Pons (tissue), 1 donor: ENCODE measurements at places on chromosomes 16 and 17.
A peak's percentile ranks its signal among the peaks of the same experiment; 100 is the strongest.

DNA sequence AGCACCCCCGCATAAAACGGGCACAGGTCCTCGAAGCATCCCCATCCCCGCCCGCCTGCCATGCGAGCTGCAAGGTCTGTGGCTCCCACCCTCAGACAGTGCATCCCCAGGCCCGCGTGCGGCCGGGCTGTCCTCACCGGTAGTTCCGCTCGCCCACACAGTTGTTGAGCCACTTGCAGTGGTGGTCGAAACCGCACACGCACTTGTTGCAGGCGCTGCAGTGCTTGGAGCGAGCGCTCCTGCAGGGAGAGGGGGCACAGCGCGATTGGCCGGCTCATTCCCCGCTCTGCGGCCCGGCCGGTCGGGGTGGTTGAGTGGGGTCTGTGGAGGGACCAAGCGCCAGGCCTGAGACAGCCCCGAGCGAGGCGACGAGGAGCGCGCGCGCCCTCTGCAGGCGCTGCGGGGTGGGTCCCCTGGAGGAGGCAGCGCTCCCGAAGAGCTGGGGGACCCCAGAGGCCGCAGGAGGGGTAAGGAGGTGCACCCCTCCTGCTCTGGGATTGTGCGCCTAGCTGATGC lies 6.0 kb upstream of the TPPP3 start:
- no peak for DNase-seq

DNA sequence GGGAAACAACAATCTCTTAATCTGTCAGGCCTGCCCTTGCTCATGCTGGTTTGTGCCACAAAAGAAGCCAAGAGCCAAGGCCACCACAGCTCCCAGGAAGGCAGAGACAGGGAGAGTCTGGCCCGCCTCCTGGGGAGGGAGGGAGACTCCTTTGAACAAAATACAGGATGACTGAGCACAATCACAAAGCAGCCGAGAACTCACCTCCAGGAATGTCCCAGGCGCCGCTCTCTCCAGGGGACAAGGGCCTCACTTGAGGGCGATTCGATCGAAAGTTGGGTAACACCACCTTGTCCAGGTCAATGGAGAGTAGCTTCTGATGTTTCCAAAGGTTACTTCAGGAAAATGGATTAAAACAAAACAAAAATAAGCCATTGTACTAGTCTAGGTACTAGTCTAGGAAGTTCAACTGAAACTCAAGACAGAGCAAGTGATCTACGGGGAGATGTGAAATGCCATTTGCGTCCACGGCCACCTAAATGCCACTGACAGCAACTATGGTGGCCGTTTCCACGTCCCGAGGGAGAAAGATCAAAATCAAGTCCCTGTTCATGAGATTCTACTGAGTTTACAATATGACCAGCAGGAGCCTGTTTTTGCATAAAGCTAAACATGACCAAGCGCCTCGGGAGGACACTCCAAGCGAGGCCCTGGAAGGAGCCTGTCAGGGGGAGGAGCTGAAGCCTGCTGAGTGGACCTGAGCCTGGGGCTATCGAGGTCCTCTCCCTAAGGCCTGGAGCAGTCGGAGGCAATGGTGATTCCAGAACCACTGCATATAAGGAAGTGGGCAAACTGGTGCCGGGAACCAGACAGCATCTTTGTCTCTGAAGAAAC lies 13.4 kb upstream of the SLC38A8 start:
- DNase-seq = no peak

DNA sequence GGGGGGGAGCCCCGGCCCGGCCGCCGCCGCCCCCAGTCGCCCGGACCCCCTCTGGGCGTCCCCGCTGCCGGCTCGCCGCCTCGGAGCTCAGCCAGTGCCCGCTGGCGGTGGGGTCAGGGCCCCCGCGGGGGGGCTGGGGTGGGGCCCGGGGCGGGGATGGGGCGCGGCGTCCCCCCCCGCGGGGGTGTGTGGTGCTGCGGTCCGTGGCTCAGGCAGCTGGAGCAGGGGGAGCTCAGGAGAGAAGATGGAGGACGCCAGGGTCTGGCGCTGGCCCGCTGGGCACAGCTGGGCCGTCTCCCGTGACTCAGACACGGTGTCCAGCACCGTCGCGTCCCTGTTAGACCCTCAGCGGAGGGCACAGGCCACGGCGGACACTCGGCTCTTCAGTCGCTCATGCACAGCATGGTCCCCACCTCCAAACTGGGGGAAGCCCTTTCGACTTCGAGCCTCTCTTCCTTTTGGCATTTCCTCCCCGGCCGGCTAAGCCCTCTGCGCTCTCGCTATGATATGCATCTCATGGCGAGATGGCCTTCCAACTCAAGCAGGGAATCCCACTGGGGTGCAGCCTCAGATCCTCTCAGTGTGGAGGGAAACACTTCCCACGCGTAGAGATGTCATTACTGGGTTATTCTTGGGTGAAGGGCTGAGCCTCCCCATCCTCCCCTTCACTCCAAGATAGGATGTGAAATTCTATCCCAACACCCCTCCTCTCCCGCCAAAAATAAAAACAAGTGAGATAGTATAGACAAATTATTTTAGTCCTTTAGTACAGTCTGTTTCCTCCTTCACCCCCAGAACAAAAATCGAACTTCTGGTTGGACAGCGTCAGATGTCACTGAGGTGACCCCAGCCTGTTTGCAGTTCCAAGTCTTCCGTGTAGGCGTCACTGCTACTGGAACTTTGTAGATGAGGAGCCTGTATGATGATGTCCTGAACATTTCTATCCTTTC lies 522 bp upstream of the VEZF1 start:
- peak; percentile 69 for DNase-seq

GRCh38 chr17:12209632-12210191 lies 189.0 kb downstream of the MAP2K4 start:
- DNase-seq = no peak

DNA sequence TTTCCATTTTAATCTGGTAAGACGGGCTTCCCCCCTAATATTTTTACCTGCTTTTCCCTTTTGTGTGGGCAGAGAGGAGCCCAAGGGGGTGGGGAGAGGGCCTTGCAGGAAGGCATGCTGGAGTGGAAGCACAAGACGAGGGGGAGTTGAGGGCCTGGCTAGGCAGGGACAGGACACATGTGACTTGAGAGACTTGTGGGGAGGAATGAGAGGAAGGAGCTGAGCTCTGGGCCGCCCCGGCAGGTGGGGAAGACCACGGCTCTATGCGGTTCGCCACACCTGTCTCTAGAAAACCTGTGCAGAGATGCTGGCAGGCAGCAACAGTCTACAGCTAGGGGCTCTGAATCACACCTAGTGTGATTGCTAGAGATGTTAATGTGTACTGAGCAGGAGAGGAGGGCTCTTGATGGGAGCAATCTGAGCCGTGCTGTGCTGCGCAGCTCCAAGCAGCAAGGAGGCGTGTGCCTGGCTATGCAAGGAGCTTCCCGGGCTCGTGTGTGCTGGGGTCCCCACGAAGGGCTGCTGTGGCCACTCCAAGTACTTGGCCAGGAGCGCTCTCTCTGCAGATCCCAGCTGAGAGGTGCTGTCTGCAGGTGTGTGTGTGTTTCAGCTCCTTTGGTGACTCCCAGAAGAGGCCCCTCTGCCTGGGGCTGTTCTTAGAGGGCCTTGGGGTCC lies 50.2 kb downstream of the PDPK1 start:
- DNase-seq = no peak

- peak; percentile 72 for DNase-seq
Observed at GRCh38 chr17:67157732-67158639, 87.0 kb downstream of the HELZ start.

DNA sequence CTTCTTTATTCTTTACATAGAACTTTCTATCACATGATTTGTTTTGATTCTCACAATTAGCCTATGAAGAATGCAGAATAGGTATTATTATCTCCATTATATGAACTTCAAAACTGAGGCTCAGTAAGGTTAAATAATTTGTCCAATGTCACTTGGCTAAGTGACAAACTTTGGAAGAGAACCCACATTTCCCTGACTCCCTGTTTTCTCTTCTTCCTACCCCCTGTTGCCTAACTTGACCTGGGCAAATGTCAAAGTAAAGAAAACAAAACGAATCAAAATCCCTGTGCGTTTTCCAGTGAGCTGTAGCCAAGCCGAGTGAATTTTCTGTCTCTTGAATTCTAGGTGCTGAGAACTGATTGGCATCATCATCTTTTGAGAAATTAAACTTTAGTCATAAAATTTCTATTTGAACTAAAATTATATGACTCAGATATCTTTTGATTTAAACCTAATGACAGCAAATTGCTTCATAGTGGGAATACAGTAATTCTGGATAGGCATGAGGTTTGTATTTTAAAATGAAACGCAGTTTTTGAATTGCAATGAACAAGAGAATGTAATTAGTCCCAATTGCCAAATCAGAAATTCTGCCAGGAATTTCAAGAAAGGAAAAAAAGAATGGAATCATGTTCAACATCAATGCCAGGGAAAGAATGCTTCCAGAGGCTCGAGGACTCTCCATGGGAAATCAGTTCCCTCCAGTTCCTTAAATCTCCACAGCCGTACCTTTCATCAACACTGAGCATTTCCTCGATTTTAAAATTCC lies 4.6 kb upstream of the NACA2 start:
- no peak for DNase-seq

- DNase-seq = no peak
Observed at GRCh38 chr17:43028221-43028861, 3.3 kb downstream of the RND2 start.

DNA sequence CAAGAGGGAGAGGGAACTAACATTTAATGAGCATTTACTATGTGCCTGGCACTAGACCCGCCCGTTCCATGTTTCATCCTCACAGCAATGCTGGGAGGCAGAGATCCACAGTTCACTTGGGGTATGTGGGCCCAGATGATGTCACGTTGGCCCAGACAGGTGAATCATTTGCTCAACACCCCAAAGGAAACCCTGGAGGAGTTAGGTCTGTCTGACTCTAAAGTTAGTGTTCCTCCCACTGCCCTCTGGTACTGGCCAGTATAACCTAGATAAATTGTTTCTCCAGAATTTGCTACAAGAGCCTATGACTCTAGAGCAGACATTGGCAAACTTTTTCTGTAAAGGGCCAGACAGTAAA lies 164.6 kb downstream of the VPS53 start:
- DNase-seq = no peak

DNA sequence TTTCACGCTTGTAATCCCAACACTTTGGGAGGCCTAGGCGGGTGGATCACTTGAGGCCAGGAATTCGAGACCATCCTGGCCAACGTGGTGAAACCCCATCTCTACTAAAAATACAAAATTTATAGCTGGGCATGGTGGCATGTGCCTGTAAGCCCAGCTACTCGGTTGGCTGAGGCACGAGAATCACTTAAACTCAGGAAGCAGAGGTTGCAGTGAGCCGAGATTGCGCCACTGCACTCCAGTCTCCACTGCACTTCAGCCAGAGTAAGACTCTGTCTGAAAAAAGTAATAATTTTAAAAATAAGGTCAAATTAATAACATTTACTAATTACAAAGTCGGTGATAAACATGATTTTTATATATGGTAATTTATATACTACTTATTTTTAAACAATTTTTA lies 155.9 kb downstream of the AXIN2 start:
- DNase-seq = no peak

DNA sequence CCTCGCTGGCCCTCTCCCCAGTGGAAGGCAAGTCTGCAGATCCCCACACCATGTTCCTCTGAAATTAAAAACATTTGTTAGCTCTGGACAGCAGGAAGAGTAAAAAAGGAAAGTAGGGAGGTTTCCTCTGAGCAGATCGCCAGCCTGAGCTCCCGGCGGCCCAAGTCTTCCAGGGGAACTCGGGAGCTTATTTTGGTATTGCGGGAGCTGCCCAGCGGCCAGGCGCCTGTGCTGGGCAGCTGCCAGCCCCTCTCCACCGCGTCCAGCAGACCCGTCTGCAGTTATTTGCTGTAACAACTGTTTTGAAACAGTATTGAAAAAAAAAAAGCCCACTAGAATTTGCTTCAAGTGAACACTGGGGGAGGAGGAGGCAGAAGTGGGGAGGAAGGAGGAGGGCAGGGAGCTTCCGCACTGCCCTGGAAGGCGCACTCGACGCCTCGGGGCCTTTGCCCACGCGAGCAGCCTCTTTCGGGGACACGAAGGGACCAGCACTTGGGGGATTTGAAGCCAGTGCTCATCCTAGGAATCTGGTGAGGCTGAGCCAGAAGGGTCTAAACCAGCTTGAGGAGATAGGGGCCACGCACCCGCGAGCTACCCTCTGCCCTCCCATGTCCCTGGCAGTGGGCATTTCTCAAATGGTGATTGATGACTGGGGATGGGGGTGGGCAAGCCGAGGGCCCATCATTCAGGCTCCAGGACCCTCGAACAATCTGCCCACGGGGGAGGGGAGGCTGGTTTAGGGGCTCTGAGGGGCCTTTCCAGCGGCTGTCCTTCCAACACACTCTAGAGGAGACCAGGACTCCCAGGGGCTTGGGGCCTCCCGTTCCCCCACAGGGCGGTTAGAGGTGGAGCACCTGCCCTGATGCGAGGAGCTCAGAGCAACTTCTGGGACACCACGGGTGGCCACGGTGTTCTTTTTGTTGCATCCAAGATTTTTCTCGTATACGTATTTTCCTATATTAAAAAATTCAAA lies 3.0 kb upstream of the BAHCC1 start:
- DNase-seq = peak; percentile 25

- DNase-seq = no peak
Observed at GRCh38 chr16:76899767-76900166, 291.2 kb upstream of the MON1B start.
